Calu3 (cell line): ENCODE measurements at places on chromosomes 12 and 14. TPM values are rescaled to one million over a fixed set of nuclear protein-coding genes. Genes with fewer than 3 reads are reported as not detected.

- no peak overlapping the region for H3K4me3 ChIP-seq
- no peaks in the 10 kb centered on the region for H3K27me3 ChIP-seq
- H3K27ac ChIP-seq = no peak overlapping the region
- H3K36me3 ChIP-seq = no peaks in the 10 kb centered on the region
- no peak for DNase-seq
Measured at GRCh38 chr14:94569381-94570001, 8.2 kb downstream of the SERPINA4 start.

DNA sequence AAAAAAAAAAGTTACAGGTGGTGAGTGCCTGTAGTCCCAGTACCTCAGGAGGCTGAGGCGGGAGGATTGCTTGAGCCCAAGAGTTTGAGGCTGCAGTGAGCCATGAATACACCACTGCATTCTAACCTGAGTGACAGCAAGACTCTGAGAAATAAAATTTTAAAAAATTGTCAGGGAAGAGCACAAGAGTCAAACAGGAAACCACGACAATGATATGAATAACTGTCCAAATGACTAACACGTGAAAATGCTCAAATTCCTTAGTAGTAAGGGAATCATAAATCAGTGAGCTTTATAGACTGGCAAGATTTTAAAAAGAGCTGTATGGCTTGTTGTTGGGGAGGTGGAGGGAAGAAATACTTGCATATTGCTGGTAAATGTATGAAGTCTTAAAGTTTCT, 12.9 kb upstream of the ASPG start:
- H3K27ac ChIP-seq = no peak overlapping the region
- no peak overlapping the region for H3K4me3 ChIP-seq
- DNase-seq = no peak
- H3K27me3 ChIP-seq = peaks cover 70% of the 10 kb centered on the region
- no peaks in the 10 kb centered on the region for H3K36me3 ChIP-seq

GRCh38 chr12:61563665-61564450, 696.3 kb upstream of the USP15 start:
- H3K27me3 ChIP-seq = no peaks in the 10 kb centered on the region
- H3K4me3 ChIP-seq = no peak overlapping the region
- no peaks in the 10 kb centered on the region for H3K4me1 ChIP-seq
- no peak for DNase-seq
- H3K36me3 ChIP-seq = no peaks in the 10 kb centered on the region

GRCh38 chr12:104423809-104424208, 32.9 kb upstream of the CHST11 start:
- H3K36me3 ChIP-seq = no peaks in the 10 kb centered on the region
- DNase-seq = no peak
- no peak overlapping the region for H3K27ac ChIP-seq
- no peaks in the 10 kb centered on the region for H3K4me1 ChIP-seq
- no peak overlapping the region for H3K4me3 ChIP-seq

- H3K4me1 ChIP-seq = peaks cover 7% of the 10 kb centered on the region
- H3K27me3 ChIP-seq = peaks cover 15% of the 10 kb centered on the region
- peaks cover 9% of the 10 kb centered on the region for H3K36me3 ChIP-seq
- no peak overlapping the region for H3K27ac ChIP-seq
- H3K4me3 ChIP-seq = no peak overlapping the region
Measured at GRCh38 chr14:105204206-105204930, 23.3 kb upstream of the NUDT14 start.

GRCh38 chr12:71160585-71160984, 2.8 kb upstream of the TSPAN8 start:
- H3K4me1 ChIP-seq = peaks cover 72% of the 10 kb centered on the region
- peak overlapping the region; percentile 24 for H3K4me3 ChIP-seq
- no peak for DNase-seq
- H3K27me3 ChIP-seq = no peaks in the 10 kb centered on the region

DNA sequence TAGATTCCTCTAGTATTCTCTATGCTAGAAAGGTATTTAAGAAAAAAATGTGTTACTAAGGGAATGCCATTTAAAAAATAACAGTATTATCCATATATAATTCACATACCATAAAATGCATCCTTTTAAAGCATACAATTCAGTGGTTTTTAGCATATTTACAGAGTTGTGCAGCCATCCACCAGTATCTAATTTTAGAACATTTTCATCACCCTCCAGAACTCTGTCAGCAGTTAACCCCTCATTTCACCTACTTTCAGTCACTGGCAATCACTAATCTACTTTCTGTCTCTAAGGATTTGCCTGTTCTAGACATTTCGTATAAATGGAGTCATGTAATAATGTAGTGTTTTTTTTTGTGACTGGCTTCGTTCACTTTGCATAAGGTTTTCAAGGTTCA, 33.4 kb downstream of the TBC1D15 start:
- no peaks in the 10 kb centered on the region for H3K27me3 ChIP-seq
- no peak overlapping the region for H3K27ac ChIP-seq
- peaks cover 19% of the 10 kb centered on the region for H3K4me1 ChIP-seq
- H3K4me3 ChIP-seq = no peak overlapping the region
- DNase-seq = no peak

DNA sequence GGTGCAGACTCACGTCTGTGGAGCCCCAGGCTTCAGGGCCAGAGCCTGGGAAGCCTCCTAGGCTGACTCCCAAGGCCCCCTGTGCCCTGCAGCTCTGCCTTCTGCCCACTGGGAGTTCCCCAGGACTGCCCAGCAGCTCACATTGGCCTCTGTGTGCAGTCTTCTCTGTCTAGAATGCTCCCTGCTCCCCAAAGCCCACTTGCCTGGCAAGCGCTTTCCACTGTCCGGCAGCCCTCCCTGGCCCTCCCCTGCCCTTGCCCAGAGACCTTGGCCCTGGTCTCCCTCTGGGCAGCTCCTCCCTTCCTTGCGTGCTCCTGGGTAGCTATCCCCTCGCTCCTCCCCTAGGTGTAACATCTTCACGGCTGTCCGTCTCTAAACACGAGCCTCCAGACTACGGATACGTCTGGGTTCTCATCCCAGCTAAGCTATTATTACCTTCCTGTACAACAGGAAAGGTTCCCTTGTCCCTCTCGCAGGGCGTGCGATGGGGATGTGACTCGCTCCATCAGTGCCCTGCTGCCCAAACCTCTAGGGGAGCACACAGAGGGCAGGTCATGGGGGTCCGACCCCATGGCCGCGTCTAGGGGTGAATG, 325.5 kb upstream of the RTL1 start:
- H3K4me3 ChIP-seq = no peak overlapping the region
- H3K36me3 ChIP-seq = no peaks in the 10 kb centered on the region
- no peaks in the 10 kb centered on the region for H3K27me3 ChIP-seq
- H3K27ac ChIP-seq = no peak overlapping the region
- H3K4me1 ChIP-seq = no peaks in the 10 kb centered on the region

DNA sequence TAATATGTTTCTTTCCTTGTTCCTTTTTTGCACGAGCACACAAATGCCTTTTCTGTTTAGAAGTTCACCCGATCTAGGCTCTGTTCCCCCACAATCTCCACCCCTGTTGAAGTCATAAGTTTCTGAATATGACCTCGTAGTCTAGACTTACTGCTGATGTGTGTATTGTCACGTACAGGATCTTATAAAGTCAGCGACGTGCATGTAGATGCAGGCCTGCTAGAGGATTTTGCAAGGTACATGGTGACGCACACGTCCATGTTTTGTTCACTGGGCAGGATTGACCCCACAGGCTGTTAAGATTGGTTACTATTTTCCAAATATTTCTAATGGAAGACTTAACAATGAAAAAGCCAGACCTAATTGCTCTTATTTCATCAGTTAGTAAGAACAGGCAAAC, 46.2 kb upstream of the CCDC91 start:
- no peaks in the 10 kb centered on the region for H3K4me1 ChIP-seq
- H3K4me3 ChIP-seq = no peak overlapping the region
- no peaks in the 10 kb centered on the region for H3K27me3 ChIP-seq
- DNase-seq = no peak

- H3K36me3 ChIP-seq = peaks cover 4% of the 10 kb centered on the region
- H3K27ac ChIP-seq = no peak overlapping the region
- no peaks in the 10 kb centered on the region for H3K27me3 ChIP-seq
- no peaks in the 10 kb centered on the region for H3K4me1 ChIP-seq
- no peak overlapping the region for H3K4me3 ChIP-seq
- DNase-seq = no peak
Measured at GRCh38 chr14:91078095-91078737, 17.8 kb upstream of the RPS6KA5 start.

DNA sequence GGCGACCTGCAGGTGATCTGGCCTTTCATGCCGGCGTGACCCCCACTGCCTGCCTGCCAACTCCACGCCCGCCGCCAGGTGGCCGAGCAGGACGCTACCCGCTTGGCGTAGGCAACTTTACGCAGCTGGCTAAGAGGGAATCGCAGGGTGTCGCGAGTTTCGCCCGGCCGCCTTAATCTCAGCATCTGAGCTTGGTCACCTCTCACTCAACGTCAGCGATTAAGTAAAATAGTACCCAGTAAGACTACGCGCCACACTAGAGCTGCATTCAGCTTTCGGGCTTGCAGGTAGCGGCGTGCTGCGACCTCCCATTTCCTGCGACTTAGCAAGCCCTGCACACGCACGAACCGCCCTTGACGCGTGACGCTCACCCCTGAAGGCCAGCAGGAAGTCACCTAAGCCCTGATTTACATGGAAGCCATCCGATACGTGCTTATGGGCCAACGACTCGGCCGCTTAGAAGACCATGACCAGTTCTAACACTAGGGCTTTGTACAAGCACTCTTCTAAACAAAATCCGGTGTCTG, 33.2 kb downstream of the WBP11 start:
- H3K27me3 ChIP-seq = no peaks in the 10 kb centered on the region
- peaks cover 11% of the 10 kb centered on the region for H3K4me1 ChIP-seq
- peak; percentile 92 for DNase-seq
- peak overlapping the region; percentile 94 for H3K4me3 ChIP-seq

DNA sequence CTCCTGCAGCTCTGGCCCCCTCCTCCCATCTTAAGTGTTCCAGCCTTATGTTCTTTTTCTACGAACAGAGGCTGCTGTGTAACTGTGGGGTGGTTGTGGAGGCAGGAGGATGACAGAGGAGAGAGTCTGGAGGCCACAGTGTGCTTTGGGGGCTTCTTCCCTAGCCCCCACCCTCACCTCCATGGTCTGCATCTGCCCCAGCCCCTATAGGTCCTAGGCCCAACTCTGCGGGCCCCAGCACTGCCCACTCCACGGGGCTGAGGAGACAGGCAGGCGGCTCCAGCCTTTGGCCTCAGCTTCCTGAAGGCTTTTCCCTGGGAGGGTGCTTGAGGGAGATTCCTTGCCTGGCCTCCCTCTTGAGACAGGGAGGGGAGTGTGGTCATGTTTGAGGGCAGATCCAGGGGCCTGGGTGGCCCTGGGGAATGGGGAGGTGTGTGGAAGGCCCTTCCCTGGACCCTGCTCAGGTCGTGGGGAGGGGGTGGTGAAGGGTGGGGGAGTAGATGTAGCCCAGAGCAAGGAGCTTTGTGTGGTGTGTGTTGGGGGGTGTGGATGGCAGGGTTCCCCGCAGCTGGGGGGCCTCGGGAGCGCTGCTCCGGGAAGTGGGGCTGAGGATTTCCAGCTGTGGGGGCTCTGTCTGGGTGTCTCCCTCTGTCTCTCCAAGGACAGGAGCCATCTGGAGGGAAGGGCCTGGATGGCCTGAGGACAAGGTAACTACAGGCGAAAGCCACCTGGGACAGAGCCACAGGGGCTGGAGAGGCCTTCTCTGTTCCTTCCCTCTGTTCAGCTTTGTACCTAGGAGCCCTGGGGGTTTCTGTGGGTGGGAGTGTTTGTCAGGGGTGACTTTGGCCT, 1.1 kb downstream of the SMIM41 start:
- H3K27ac ChIP-seq = no peak overlapping the region
- no peaks in the 10 kb centered on the region for H3K27me3 ChIP-seq
- H3K4me1 ChIP-seq = peaks cover 6% of the 10 kb centered on the region
- no peak for DNase-seq

- peaks cover 66% of the 10 kb centered on the region for H3K27me3 ChIP-seq
- no peaks in the 10 kb centered on the region for H3K36me3 ChIP-seq
- no peaks in the 10 kb centered on the region for H3K4me1 ChIP-seq
- DNase-seq = no peak
- no peak overlapping the region for H3K27ac ChIP-seq
- H3K4me3 ChIP-seq = no peak overlapping the region
Measured at GRCh38 chr14:70186900-70187451, 1.8 kb downstream of the SLC8A3 start.

DNA sequence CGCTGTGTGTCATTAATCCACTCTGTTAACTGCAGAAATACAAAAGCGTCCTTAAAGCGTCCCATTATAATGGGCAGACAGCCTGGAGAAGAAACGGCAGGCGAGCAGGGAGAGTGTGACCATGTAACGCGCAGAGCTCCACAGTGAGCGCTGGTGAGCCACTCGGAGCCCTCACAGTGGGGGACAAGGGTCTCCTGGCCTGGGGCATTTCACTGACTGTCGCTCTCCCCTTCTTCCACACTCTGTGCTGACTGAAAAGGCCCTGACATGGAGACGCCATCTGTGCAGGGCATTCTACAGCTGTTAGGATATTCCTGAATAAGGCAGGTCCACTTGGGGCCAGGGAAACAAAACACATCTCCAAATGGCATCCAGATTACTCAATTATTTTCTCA, 24.2 kb downstream of the CCDC92 start:
- no peaks in the 10 kb centered on the region for H3K4me1 ChIP-seq
- DNase-seq = no peak
- no peaks in the 10 kb centered on the region for H3K27me3 ChIP-seq
- H3K27ac ChIP-seq = no peak overlapping the region

DNA sequence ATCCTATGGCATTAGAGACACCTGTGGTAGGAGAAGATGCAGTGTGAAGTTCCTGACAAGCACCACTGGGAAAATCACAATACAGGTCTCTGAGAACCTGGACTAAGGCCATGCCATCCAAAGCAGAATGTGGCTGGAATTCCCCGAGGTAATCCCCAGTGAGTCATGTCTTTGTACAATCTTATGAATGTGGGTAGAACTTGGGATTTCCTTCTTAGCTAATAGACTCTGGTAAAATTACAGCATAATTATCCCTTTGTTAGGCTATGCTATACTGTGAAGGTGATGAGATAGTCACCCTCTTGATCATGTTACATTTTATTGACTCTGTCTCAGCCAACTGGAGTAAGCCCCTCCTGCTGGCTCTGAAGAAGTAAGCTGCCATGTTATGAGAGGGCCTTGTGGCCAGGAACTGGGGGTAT, 224.3 kb upstream of the DCN start:
- no peaks in the 10 kb centered on the region for H3K27me3 ChIP-seq
- H3K4me1 ChIP-seq = no peaks in the 10 kb centered on the region
- peak overlapping the region; percentile 69 for H3K27ac ChIP-seq
- H3K36me3 ChIP-seq = no peaks in the 10 kb centered on the region
- no peak overlapping the region for H3K4me3 ChIP-seq
- peak; percentile 77 for DNase-seq

GRCh38 chr14:91299121-91300115, 54.9 kb upstream of the GPR68 start:
- H3K4me3 ChIP-seq = no peak overlapping the region
- H3K27ac ChIP-seq = no peak overlapping the region
- H3K4me1 ChIP-seq = no peaks in the 10 kb centered on the region

GRCh38 chr12:112116232-112117060, 7.9 kb upstream of the NAA25 start:
- no peaks in the 10 kb centered on the region for H3K27me3 ChIP-seq
- no peak overlapping the region for H3K4me3 ChIP-seq
- H3K36me3 ChIP-seq = peaks cover 14% of the 10 kb centered on the region
- H3K27ac ChIP-seq = peak overlapping the region; percentile 73

The FAM216A gene
- total RNA-seq = 10.5 and 11.2 TPM in 2 replicates

The ALG10B gene
- total RNA-seq = 11.2 and 12.6 TPM in 2 replicates

The KLRF1 gene
- 0.32 TPM in 1 of 2 replicates, not detected in the other for total RNA-seq

The AMHR2 gene
- total RNA-seq = not detected in 2 replicates

The SMCO2 gene
- 1.6 and 2.5 TPM in 2 replicates for total RNA-seq

The SLC4A8 gene
- 0.76 and 1.1 TPM in 2 replicates for total RNA-seq

The DLGAP5 gene
- 48.7 and 54.3 TPM in 2 replicates for total RNA-seq
